CD8-positive, alpha-beta T cell (primary cell): ENCODE measurements at places on chromosomes 7 and 10. TPM values are rescaled to one million over a fixed set of nuclear protein-coding genes. Genes with fewer than 3 reads are reported as not detected.

The NUTM2E gene
- not detected for total RNA-seq

- DNase-seq: no peak
Measured at GRCh38 chr7:47622946-47623640, 41.2 kb upstream of the TNS3 start.

The TRIM50 gene
- total RNA-seq: not detected

The ABCC2 gene
- total RNA-seq: 2.8 TPM

DNA sequence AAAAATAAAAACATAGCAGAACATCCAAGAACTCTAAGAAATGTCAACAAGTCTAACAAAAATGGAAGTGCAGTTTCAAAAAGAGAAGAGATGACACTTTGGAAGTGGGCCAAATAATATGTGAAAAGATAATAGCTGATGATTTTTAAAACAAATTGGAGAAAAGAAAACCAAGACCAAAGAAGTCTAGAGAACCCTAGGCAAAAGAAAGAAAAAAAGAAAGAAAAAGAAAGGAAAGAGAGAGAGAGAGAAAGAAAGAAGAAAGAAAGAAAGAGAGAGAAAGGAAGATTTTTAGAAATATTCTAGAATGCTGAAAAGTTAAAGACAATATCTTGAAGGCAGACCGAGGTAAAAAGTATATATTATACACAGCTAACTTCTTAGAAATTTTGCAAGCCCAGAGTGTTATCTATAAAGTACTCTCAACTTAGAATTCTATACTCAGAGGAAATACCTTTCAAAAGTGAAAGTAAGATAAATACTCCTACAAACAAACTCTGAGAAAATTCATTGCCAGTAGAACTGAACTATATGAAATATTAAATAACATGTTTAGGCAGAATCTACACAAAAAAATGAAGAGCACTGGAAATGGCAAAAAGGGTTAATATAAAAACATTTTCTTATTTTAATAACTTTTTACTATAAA lies 138.7 kb upstream of the SMIM30 start:
- DNase-seq: no peak

DNA sequence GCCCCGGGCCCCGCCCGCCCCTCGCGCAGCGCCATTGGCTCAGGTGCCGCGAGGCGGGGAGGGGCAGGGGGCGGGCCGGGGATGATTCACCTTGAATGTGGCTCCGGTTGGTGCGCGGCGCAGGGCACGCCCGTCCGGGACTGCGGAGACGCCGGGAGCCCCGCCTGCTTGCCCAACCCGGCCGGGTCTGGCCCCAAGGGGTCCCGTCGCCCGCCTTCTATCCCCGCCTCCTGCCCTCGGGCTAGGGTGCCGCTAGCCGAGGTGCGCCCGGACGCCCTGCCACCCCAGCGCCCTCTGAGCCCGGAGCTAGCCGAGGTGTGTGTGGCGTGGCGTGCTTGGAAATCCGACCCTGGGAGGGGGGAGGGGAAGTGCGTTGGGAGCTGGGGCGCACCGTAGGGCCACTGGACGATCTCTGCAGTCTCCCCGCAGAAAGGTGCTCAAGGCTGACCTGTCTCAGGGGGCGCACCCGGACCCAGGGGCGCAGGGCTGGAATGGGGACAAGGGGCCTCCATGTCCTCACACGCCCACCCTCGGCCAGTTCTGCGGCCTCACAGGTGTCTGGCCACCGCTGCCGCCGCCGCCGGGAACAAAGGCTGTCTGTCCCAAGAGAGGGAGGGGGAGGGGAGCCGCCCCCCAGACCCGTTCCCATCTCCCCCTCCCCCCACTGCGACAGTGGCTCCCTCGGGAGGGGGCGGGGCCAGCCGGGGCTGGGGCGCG lies 168.9 kb downstream of the NRF1 start:
- peak; percentile 51 for DNase-seq

DNA sequence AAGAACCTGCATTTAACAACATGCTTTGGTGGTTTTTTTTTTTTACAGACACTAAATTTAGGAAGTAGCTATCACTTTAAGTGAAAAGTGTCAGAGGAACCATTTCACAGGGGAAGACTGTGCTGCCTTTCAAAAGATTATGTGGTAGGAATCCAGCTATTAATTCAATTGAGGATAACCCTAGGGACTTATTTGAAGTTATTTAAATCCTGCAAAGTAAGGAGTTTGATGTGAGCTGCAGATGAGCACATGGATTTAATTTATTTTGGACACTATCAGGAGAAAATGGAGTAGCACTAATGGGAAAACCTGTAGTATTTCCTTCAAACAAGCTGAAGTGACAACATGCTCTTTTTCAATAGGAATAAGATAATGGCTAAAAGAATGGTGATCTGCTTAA lies 419.8 kb downstream of the ANKRD7 start:
- no peak for DNase-seq

- DNase-seq: no peak
Measured at GRCh38 chr10:79069325-79070080, 737 bp downstream of the ZMIZ1 start.

The PRKG1 gene
- not detected for total RNA-seq

GRCh38 chr7:152313831-152314604 lies 121.8 kb downstream of the KMT2C start:
- DNase-seq: no peak

The CPXM2 gene
- not detected for total RNA-seq

DNA sequence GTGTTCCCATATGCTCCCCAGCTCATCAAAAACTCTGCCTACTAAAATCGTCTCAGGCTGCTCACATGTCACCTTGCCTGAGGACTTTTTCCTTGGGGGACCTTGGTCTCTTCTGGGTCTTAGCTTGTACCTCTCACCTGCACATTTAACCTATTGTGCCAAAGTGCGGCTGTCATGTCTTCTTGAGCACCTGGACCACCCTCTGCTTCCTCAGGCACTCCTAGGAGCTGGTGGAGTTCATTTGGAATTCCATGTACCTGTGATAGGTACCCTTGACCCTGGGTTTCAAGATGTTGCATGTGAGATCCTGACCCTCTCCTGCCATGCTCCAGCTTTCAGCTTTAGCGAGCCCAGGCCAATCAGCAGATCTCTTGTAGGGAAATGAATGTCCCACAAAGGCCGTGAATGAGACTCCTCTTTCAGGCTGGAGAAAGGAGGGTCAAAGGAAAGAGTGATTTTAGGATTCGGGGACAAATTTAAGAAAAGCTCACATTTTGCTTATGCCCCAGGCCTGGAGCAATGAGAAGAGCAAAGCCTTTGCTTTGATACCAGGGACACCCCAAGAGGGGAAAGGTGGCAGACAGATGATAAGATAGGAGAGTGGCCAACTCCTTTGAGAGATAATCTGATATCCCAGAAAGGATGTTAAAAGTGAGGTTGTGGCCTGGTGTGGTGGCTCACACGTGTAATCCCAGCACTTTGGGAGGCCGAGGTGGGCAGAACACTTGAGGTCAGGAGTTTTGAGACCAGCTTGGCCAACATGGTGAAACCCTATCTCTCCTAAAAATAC lies 10.6 kb upstream of the DNAJB12 start:
- DNase-seq: no peak
